Activated naive CD4-positive, alpha-beta T cell treated with anti-CD3 and anti-CD28 coated beads, Interleukin-2, amount 10 ng/mL, durations not matched to agents 7 days and 5 days (primary cell): ENCODE measurements at places on chromosomes 6 and 20.

DNA sequence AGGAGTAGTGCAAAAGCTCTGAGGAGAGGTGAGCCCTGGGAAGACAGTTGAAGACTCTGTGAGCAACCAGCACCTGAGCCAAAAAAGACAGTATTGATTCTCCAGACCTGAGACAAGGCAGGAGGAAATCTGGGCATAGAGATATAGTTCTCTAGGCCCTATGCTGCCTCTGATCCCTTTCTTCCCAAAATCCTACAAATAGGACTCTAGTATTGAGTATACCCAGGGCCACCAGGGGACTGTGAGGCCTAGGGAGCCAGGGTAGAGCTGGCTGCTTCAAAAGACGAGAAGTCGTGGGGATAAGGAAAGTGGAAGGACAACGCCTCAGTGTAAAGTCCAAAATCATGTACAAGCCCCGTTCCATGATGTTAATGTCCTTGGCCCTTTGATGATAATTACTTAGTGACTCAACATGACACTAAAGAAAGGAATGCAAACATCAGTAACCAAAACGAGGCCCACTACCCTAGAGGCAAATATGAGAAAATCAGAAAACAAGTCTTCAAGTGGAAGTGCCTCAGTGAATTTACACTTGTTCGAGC is 197.3 kb upstream of the PROKR2 start:
- no peak for DNase-seq
- H3K27me3 ChIP-seq: no peaks in the 10 kb centered on the region
- no peak overlapping the region for H3K4me3 ChIP-seq
- no peak overlapping the region for H3K27ac ChIP-seq
- H3K36me3 ChIP-seq: peaks cover 1% of the 10 kb centered on the region

DNA sequence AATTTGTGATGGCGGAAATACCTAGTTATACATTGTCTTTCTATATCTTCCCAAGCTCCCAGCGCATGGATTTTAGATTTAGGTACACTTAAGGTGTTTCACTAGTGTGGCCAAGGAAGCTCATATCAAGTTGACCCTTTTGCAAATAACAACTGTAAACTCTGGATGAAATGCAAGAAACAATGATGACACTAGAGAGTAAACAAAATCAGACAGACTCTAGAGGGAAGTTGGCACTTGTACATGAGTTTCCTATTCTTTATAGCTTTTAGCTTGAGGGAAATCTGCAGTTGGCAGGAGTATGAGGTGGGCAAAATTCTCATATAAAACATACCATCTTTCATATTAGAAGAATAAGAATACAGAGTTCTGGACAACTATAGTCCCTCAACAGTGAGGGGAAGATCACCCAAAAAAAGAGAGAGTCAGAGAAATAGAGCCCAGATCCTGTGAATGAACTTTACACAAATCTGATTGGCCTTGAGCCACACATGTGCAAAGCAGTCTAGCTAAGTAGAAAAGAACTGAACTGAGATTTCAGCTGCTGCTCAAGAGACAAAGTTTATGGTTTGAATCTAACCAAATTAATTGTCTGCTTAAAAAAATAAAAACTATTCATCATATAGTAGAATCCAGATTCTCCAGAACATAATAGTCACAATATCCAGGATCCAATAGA is 26.1 kb downstream of the TXLNB start:
- peaks cover 18% of the 10 kb centered on the region for H3K4me1 ChIP-seq
- no peaks in the 10 kb centered on the region for H3K27me3 ChIP-seq
- H3K27ac ChIP-seq: no peak overlapping the region
- H3K36me3 ChIP-seq: peaks cover 2% of the 10 kb centered on the region
- DNase-seq: no peak

DNA sequence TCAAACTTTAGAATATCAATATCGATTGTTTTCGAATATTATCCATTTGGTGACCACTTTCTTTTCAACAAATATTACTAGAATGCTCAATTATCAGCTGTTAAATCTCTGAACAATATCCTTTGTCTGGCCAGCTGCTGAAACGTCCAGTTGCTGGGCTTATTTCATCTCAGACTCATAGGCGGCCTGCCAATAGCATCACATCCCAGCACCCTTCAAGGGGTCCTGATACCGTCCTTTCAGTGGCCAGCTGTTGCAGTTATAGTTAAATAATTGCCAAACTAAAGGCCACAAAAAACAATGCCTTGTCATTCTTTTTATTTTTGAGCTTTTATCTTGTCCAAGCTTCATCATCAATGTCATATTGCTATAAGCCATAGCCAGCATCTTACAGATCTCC is 1006.8 kb upstream of the MANEA start:
- no peaks in the 10 kb centered on the region for H3K4me1 ChIP-seq
- H3K27me3 ChIP-seq: no peaks in the 10 kb centered on the region
- DNase-seq: no peak
- H3K36me3 ChIP-seq: no peaks in the 10 kb centered on the region

- H3K36me3 ChIP-seq: peaks cover 11% of the 10 kb centered on the region
- H3K27ac ChIP-seq: peak overlapping the region; percentile 98
- peak; percentile 62 for DNase-seq
- peaks cover 54% of the 10 kb centered on the region for H3K4me1 ChIP-seq
- H3K27me3 ChIP-seq: no peaks in the 10 kb centered on the region
- H3K4me3 ChIP-seq: peak overlapping the region; percentile 42
Measured at GRCh38 chr6:112027942-112028674, 25.8 kb upstream of the CCN6 start.

DNA sequence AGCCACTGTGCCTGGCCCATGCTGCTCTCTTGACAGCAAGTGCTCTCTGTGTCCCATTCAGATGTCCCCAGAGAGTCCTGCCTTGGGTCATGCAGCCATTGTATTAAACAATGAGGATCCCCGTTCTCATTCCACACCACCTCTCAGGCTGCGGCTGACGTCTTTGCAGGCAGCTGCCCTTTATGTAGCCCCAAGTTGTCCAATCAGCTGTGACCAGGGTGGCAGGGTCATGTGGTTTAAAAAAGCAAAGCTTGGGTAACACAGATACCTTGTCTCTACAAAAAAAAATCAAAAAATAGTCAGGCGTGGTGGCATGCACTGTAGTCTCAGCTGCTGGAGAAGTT is 13.2 kb downstream of the GCNT2 start:
- H3K27me3 ChIP-seq: no peaks in the 10 kb centered on the region
- no peak for DNase-seq
- peaks cover 46% of the 10 kb centered on the region for H3K4me1 ChIP-seq

DNA sequence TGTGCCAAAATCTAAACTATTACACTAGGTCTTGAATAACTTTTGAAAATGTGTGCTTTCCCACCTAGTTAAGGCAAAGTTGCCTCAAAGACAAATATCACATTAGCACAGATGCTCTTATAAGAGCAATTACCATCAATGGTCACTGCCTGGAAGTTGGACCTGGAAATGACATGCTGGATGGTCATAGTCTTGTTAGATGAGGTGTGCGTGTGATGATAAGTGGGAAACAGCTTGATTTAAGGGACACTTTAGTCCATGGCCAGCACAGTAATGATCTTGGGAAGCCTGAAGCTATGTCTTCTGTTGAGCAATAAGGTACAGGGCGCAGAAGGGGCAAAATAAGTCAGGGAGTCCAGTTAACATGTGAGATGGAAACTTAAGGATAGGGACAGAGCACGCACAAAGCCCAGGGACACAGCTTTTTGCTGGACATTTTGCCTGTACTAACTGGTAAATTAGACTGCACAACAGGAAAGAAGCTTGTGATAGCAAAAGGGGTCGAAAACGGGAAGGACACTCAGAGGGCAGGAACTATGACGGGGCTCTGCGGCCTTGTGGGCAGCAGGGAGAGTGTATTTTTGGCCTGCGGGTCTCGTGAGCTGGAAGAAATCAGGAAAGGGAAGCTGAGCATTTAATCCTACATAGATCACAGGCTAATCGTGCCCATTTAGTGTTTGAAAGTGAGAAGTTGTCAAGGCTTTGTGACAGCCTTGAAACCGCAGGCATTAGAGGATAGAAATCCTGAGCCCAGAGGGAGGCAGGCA is 66.7 kb upstream of the BMP2 start:
- no peaks in the 10 kb centered on the region for H3K36me3 ChIP-seq
- H3K4me3 ChIP-seq: no peak overlapping the region
- no peak for DNase-seq
- H3K27ac ChIP-seq: no peak overlapping the region
- no peaks in the 10 kb centered on the region for H3K27me3 ChIP-seq
- H3K4me1 ChIP-seq: no peaks in the 10 kb centered on the region

GRCh38 chr6:34644716-34645115 is 51.9 kb downstream of the ILRUN start:
- H3K4me1 ChIP-seq: no peaks in the 10 kb centered on the region
- DNase-seq: no peak
- H3K27me3 ChIP-seq: no peaks in the 10 kb centered on the region
- H3K27ac ChIP-seq: no peak overlapping the region
- H3K36me3 ChIP-seq: peaks cover 46% of the 10 kb centered on the region
- no peak overlapping the region for H3K4me3 ChIP-seq

- H3K4me1 ChIP-seq: peaks cover 9% of the 10 kb centered on the region
- DNase-seq: no peak
- H3K27ac ChIP-seq: no peak overlapping the region
Measured at GRCh38 chr6:45081634-45082033, 246.5 kb upstream of the RUNX2 start.

GRCh38 chr20:45426320-45427016 is 10.5 kb downstream of the PIGT start:
- no peak overlapping the region for H3K27ac ChIP-seq
- DNase-seq: no peak
- no peaks in the 10 kb centered on the region for H3K27me3 ChIP-seq
- peaks cover 2% of the 10 kb centered on the region for H3K4me1 ChIP-seq
- H3K36me3 ChIP-seq: peaks cover 37% of the 10 kb centered on the region

DNA sequence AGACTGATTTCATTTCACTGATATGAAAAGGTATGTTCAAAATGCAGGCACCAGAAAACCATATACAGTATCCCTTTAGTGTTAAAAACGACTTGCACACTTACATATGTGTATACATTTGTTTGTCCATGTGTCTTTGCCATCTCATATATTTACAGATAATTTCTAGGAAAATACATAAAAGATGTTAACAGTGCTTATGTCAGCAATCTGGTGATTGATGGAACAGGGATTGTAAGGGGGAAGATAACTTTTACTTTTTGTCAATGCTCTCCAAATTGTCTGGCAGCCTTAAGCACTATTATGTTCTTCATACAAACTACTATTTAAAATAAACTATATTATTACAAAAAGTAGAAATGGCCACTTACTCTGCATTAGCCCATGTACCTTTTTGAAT is 238.5 kb upstream of the DEFB112 start:
- H3K27me3 ChIP-seq: no peaks in the 10 kb centered on the region
- no peak for DNase-seq
- H3K4me3 ChIP-seq: no peak overlapping the region
- no peaks in the 10 kb centered on the region for H3K36me3 ChIP-seq

- peaks cover 4% of the 10 kb centered on the region for H3K27me3 ChIP-seq
- peaks cover 38% of the 10 kb centered on the region for H3K4me1 ChIP-seq
- DNase-seq: no peak
- no peaks in the 10 kb centered on the region for H3K36me3 ChIP-seq
- H3K27ac ChIP-seq: no peak overlapping the region
Measured at GRCh38 chr6:112038756-112039430, 15.0 kb upstream of the CCN6 start.

DNA sequence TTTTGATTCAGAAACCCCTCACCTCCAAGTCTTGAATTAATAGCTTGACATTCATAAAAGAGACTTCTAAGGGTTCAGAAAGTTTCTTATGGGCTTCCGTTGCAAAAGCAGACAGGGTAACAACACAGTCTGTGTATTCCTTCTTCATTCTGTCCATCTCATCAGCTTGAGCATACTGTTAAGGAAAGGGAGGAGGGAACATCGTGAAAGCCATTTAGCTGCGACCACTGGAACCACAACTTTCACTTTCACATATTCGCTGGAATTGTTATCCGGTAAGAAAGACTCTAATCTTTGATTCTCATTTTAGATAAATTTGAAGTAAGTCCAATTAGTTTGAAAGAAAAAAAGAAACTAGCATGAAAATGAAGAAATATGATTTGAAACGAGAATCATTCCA is 174.4 kb downstream of the SYNE1 start:
- H3K27me3 ChIP-seq: no peaks in the 10 kb centered on the region
- H3K27ac ChIP-seq: no peak overlapping the region
- no peaks in the 10 kb centered on the region for H3K36me3 ChIP-seq
- H3K4me1 ChIP-seq: peaks cover 8% of the 10 kb centered on the region
- no peak overlapping the region for H3K4me3 ChIP-seq
- no peak for DNase-seq

GRCh38 chr6:11163932-11164331 is 52.4 kb upstream of the ERVFRD-1 start:
- peaks cover 19% of the 10 kb centered on the region for H3K4me1 ChIP-seq
- H3K4me3 ChIP-seq: no peak overlapping the region
- H3K27me3 ChIP-seq: peaks cover 4% of the 10 kb centered on the region
- no peaks in the 10 kb centered on the region for H3K36me3 ChIP-seq

- no peak overlapping the region for H3K4me3 ChIP-seq
- H3K4me1 ChIP-seq: peaks cover 45% of the 10 kb centered on the region
- DNase-seq: no peak
- no peaks in the 10 kb centered on the region for H3K36me3 ChIP-seq
- no peak overlapping the region for H3K27ac ChIP-seq
Measured at GRCh38 chr20:53891306-53891894, 179.0 kb downstream of the BCAS1 start.

GRCh38 chr20:9139106-9139833 is 70.4 kb downstream of the PLCB4 start:
- H3K36me3 ChIP-seq: no peaks in the 10 kb centered on the region
- DNase-seq: no peak
- no peaks in the 10 kb centered on the region for H3K4me1 ChIP-seq

- H3K27ac ChIP-seq: no peak overlapping the region
- H3K4me3 ChIP-seq: no peak overlapping the region
- H3K36me3 ChIP-seq: no peaks in the 10 kb centered on the region
- DNase-seq: no peak
Measured at GRCh38 chr6:136208783-136209182, 41.3 kb downstream of the MTFR2 start.

DNA sequence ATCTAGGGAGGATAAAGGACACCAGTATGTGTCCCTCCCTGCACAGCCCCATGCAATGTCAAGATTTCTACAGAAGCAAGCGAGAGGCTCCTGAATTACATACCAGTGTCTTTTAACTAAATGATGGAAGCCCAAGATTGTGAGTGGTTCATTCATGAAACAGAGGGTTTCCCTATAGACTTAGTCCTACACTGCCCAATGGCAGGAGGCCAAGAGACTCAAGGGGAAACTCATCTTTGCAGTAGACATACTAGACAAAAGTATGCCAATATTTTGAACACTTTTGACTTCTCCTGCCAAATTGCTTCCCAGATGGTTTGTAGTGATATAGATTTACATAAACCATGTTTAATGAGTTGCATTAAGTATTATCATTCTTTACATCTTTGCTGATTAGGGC is 557.2 kb upstream of the JAG1 start:
- no peaks in the 10 kb centered on the region for H3K27me3 ChIP-seq
- H3K4me3 ChIP-seq: no peak overlapping the region
- DNase-seq: no peak

GRCh38 chr20:56414842-56415765 is 3.0 kb downstream of the CASS4 start:
- H3K27ac ChIP-seq: peak overlapping the region; percentile 79
- H3K27me3 ChIP-seq: no peaks in the 10 kb centered on the region
- DNase-seq: peak; percentile 37
- peak overlapping the region; percentile 33 for H3K4me3 ChIP-seq
- peaks cover 44% of the 10 kb centered on the region for H3K36me3 ChIP-seq
